ENCODE measurements at places on chromosomes 1 and 21. TPM values are rescaled to one million over a fixed set of nuclear protein-coding genes. Genes with fewer than 3 reads are reported as not detected.

FBLIM1 gene
- 89.3 TPM for total RNA-seq

C1orf210 gene
- 21.1 TPM for total RNA-seq

KDF1 gene
- total RNA-seq, result 14.1 TPM

- H3K27me3 ChIP-seq, result no peaks in the 10 kb centered on the region
- no peak for DNase-seq
- H3K4me1 ChIP-seq, result no peaks in the 10 kb centered on the region
- no peaks in the 10 kb centered on the region for H3K36me3 ChIP-seq
- H3K27ac ChIP-seq, result no peak overlapping the region
Measured at GRCh38 chr21:32572574-32573420, 12.5 kb downstream of the TCP10L start.

DNA sequence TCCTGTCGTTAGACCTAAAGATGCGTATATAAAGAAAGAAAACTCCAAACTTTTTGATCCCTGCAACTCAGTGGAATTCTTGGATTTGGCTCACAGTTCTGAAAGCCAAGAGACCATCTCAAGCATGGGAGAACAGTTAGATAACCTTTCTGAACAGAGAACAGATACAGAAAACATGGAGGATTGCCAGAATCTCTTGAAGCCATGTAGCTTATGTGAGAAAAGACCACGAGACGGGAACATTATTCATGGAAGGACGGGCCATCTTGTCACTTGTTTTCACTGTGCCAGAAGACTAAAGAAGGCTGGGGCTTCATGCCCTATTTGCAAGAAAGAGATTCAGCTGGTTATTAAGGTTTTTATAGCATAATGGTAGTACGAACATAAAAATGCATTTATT, 33.1 kb downstream of the MDM4 start:
- no peak overlapping the region for H3K4me3 ChIP-seq
- no peaks in the 10 kb centered on the region for H3K4me1 ChIP-seq
- no peaks in the 10 kb centered on the region for H3K27me3 ChIP-seq
- no peak for DNase-seq

DNA sequence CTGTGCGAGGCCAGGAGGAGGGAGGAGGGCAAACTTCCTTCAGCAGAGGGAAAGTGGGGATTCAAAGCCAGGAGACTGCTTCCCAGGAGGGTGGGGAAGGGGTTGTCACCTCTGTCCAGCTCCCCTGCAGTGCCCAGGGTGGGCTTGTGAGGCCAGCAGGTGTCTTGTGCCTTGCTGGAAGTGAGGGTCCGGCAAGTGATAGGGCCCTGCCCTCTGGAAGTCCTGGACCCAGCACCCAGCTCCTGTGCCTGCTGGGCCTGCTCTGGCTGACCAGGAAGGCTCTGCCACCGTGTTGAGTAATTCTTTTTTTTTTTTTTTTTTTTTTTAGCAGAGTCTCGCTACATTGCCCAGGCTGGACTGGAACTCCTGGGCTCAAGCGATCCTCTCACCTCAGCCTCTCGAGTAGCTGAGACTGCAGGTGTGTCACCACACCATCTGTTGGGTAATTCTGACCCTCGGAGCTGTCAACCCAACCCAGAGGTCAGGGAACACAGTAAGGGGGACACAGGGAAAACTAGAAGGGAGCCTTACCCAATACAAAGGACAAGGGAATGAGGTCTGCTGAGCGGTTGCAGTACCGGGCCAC, 1.0 kb downstream of the BEST4 start:
- H3K27ac ChIP-seq, result no peak overlapping the region
- peaks cover 8% of the 10 kb centered on the region for H3K4me1 ChIP-seq
- no peaks in the 10 kb centered on the region for H3K36me3 ChIP-seq

All from kidney (tissue), 22 donors.